ENCODE measurements at places on chromosomes 4 and X.

GRCh38 chrX:68433155-68433980, at the start of gene OPHN1:
Gene OPHN1, minus strand, starts transcription at chrX:68433495. Its CDS starts 475 bp downstream, at chrX:68433020.
- DNase-seq = no peak

GRCh38 chrX:150050387-150050786, 112.1 kb upstream of the EOLA2 start:
- no peak for DNase-seq

GRCh38 chr4:15809058-15809457, 30.9 kb downstream of the CD38 start:
- no peak for DNase-seq

- DNase-seq = no peak
These were observed 27.1 kb upstream of the RBMX start for GRCh38 chrX:136907621-136908020.

DNA sequence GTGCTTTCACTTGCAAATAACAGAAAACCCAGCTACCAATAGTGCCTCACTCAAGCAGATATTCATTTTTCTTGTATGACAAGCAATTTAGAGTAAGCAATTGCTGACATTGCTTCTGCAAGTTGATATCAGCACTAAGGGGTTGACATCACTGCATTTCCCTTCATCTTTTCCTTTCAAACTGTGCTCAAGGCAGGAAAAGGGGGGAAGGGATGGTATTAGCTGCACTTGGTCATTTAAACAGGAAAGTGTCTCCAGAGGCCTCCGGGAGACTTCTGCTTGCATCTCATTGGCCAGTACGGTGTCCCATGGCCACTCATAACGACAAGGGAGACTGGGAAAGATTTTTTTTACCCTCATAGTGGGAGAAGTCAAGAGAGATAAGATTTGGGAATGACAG, 65.5 kb upstream of the FGG start:
- no peak for DNase-seq

- no peak for DNase-seq
These were observed 1.7 kb upstream of the TRPC5OS start for GRCh38 chrX:111874241-111874640.

GRCh38 chr4:128635141-128635954, 174.2 kb upstream of the JADE1 start:
- no peak for DNase-seq

GRCh38 chr4:87949961-87950360, 25.6 kb upstream of the SPP1 start:
- no peak for DNase-seq

GRCh38 chr4:87219632-87220093, 755 bp downstream of the KLHL8 start:
- DNase-seq = peak; percentile 28

- no peak for DNase-seq
These were observed 25.5 kb upstream of the USO1 start for GRCh38 chr4:75698963-75699228.

DNA sequence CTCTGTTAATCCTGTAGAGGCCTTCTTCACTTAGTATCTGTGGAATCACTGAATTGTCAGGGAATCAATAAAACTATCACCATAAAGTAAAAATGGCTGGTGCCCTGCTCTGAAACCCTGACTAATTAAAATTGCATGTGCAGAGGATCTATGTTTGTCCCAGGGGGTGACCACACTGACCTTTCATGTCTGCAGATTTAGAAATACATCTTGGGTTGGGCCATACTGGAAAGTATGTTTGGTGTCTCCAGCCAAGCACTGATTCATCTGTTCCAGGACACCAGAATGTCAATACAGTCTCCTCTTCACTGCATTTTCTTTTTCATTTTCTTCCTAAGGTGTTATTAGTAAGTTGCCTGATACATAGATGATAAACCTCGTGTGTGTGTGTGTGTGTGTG, 490.9 kb upstream of the INTU start:
- no peak for DNase-seq

- no peak for DNase-seq
These were observed 15.7 kb downstream of the ARMCX6 start for GRCh38 chrX:101602077-101602476.

DNA sequence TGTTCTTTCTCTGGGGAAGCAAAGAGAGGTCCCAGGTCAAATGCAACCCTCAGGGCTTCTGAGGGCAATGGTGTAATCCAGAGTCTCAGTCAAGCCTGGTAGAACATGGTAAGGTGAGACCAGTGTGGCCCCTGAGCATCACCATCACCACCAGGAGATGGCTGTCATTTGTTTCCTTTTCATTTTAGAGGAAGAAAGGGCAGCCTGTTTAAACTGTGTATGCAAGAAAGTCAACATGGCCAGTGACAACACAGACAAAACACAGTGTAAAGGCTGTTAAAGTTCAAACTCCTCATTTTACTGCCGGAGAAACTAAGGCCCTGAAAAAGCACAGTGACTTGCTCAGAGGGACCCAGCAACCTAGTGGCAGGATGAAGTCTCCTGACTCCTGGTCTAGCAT, 2.0 kb upstream of the EDA start:
- no peak for DNase-seq

DNA sequence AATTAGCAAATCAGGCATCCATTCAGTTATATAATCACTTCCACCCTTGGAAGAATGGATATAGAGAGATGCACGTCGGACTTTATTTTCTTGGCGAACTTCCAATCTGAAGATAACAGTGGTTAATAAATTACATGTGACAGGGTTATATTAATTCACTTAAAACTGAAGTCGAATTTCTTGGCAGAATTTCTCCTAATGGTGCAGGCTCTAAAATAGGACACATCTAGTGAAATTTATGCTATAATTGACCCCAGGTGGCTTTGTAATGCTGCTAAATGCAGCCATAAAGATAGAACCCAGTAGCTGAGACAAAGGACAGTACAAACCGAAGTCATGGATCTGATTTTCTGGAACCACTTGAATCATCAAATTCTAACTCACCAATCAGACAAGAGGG, 20.8 kb upstream of the SLC10A4 start:
- DNase-seq = no peak

- no peak for DNase-seq
These were observed 138.9 kb downstream of the HMX1 start for GRCh38 chr4:8732681-8733243.

DNA sequence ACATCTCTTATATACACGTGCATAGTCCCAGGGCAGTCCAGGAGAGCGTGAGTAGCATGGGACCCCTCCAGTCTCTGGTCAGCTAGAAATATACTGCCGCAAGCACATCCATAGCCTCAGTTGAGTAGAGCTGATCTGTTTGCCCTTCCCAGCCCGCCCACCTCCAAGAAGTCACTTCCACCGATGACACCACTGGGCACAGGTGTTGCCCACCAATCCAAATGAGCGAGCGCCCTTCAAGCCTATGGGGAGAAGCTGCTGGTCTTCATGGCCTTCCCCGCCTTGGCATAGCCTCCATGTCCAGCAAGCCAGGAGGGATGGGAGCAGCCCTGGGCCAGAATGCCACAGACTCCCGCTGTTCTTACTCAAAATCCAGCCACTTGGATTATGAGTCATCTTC, 10.2 kb downstream of the DUSP9 start:
- DNase-seq = no peak

DNA sequence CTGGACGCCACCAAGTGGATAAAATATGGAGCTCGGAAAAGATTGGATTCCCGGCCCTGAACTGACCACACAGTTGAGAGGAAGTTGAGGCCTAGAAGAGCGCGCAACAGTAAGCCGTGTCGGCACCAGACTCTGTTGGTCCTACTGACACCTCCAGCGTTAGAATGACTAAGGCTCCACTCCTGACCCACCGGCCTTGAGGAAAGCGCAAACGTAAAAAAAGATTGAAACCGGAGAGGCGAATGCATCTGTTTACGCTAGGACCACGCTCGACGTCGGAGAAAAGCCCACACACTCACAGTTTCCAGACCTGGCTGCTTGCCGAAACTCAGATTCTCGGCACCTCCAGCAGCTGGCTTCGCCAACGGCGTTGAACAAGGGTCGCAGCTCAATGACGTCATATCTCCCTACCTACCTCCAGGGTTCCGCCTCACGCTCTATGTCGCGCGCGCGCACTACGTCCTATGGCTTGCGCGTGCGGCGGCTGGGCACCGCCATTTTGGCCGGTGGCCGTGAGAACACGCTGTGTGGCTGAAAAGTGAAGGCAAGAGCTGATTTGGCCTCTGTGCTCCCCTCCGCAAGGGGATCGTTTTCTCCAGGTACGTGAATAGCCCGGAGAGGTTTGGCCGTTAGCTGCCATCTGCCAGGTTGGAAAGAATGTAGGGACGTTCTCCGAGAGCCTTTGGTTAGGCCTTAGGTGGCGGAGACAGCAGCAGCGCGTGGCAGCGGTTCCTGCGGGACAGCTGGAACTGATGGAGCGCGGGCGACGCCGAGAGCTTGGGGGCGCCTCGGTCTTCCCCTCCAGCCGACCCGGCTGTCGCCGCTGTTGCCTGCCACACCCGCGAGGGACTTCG, at the start of the genes ABCE1 and ANAPC10:
Gene ABCE1 (plus strand): TSS at position 491 of the 854 bp plus-strand sequence. CDS start 6,102 bp downstream, outside the sequence.
Gene ANAPC10 (minus strand): TSS at position 376 of the 854 bp plus-strand sequence. CDS start 2,097 bp downstream, outside the sequence.
- peak; percentile 93 for DNase-seq

DNA sequence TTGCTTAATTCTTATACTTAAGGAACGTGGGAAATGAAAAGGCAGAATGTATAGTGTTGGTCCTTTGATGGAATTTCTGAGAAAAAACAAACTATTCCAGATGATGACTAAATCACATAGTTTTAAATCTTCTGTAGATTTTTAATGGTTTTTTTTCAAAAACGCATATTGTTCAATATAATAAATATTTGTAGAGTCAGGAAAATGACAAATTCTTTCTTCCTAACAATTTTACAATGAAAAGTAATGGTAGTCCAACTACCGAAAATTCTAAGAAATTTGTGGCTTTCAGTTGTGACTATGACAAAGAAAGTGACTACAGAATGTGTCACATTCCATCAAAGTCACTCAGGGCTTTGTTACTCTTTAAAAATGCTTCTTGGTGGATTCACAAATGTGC, 164.8 kb upstream of the PITX2 start:
- DNase-seq = no peak

DNA sequence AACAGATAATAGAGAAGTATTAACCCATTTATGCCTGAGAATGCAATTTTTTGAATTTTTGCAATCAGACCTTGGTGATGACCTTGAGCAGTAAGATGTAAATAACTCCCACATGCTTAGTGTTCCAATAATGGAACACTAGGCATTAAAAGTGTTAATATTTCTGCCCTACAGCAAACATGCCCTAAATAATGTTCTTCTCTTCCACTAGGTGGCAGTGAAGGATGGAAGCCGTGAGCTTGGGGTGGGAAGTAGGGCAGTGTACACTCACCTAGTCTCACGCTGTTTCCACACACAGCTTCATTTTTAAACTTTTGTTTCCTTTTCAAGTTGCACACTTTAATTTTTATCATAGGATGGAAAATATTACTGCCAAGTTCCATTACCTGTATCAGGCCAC, 613.1 kb upstream of the HS3ST1 start:
- DNase-seq = no peak

DNA sequence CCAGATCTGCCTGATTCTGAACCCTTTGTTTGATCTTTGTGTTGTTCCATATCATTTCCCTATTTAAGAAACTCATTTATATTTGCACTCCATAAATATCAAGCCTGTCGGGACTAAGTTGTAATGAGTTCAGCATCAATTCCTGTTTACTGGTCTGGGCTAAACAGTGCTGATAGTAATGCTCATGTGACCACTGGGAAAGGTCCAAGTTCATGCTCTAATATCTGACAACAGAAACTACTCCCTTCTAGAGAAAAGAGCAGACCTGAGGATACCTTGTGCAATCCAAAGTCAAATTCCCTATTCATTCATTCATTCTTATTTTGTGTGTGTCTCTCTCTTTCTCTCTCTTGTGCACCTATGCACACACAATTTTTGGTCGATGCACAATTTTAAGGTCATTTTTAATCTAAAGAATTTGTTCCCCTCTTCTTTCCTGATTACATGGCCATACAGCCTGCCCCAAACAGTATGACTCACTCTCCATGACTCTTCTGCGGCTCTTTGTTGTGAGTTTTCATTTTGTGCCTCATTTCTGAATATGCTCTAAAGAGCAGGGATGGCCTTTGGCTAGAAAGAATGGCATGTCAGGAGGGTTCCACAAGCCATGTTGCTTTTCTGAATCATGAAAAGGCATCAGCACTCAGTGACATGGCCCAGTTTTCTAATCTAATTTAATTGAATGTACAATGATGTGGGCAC, 664.3 kb downstream of the RPA4 start:
- no peak for DNase-seq

GRCh38 chr4:3444351-3445110, 2.8 kb downstream of the HGFAC start:
- no peak for DNase-seq

GRCh38 chrX:76517544-76517943, 90.0 kb downstream of the MAGEE1 start:
- DNase-seq = no peak

DNA sequence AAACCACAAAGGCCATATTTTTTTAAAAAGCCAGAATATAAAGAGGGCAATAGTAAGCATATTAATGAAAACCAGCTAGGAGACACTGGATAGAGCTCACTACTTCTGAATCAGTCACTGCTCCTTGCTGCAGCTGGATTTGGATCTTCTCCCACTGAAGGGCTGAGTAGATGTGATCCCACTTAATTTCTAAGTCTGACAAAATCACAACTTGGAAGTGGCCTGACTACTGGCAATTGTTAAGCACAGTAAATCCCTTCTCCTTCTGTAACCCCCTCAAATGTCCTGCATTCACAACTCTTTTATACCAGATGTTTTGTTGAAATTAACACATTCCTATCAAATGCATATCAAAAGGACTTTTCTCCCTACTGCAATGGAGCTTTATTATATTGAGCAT, 72.9 kb downstream of the AMMECR1 start:
- no peak for DNase-seq

- peak; percentile 56 for DNase-seq
These were observed 947 bp upstream of the RPL10 start for GRCh38 chrX:154396973-154397887.

GRCh38 chrX:42096265-42096920, 173.0 kb upstream of the CASK start:
- DNase-seq = no peak

- DNase-seq = no peak
These were observed 399.7 kb downstream of the PABPC4L start for GRCh38 chr4:133801883-133802282.

- DNase-seq = no peak
These were observed 278.3 kb downstream of the PCDH18 start for GRCh38 chr4:137253949-137254348.

DNA sequence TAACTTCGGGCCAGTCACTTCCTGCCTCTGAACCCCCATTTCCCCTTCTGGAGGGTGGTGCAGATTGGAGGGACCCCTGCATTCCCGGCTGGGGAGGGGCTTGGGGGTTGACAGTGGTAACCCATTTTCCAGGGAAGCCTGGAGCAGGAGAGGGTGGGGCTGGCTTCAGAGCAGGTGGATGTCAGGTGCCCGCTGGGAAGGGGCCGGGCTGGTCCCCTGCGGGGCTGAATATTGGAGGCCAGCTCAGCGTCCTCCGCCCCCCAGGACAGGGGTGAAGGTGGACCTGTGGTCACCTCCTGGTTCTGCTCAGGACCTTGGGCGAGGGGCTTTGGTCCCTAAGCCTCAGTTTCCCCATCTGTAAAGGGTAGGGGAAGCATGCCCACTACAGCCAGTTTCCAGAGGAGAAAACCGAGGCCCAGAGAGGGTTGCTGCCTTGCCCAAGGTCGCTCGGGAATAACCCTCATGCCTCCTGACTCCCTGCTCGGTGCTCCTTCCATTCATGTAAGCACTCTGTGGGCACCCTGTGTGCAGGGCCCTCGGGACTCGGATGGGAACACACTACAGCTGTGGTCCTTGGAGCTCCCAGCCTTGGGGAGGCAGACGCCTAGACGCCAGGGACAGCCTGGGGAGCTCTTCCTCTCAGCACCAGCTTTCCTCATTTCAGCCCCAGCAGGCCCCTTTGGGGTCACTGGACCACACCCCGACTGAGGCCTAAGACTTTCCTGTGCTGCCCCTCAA, 683 bp downstream of the MAN2B2 start:
- no peak for DNase-seq

GRCh38 chr4:88621763-88622327, 29.6 kb downstream of the HERC3 start:
- no peak for DNase-seq

All from stimulated activated CD8-positive, alpha-beta memory T cell treated with anti-CD3 and anti-CD28 coated beads, Interleukin-15, amount 100 ng/mL, for 48 hours (primary cell).